ENCODE measurements at places on chromosomes 7 and 10. TPM values are rescaled to one million over a fixed set of nuclear protein-coding genes. Genes with fewer than 3 reads are reported as not detected.

- no peak for DNase-seq
Observed at GRCh38 chr7:137354961-137355360, 11.4 kb upstream of the PTN start.

DNA sequence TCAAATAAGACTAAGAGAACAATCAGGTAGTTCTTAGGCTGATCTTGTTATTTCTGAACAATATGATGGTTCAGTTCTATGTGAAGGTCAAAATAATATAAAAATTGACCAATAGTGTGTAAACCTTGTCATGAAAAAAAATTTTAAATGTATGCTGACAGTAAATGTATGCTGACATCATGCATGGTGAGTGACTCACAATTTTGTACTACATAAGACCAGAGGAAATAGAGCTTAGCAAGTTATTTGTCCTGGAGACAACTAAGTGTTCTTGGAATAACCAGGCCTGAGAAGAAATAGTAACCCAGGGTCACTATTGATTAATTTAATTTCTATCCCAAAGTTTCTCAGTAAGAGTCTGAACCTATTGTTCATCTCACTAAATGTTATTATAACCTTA is 182.2 kb upstream of the PCDH15 start:
- no peak for DNase-seq

DNA sequence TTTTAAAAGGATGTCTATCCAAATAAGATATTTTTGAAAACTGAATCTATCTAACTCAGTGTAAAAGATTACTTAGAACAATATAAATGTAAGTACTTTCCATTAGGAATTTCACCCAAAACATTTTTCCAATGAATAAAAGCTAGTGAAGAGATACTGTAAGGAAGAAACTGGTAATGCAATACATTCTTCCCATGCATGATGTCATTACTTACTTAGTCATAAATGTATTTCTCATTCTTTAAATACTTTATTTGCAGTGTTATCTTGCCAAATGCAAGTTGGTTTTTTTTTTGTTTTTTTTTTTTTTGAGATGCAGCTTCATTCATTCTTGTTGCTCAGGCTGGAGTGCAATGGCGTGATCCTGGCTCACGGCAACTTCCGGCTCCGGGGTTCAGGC is 265.6 kb downstream of the PHF14 start:
- no peak for DNase-seq

- no peak for DNase-seq
Observed at GRCh38 chr10:12484002-12484918, 134.9 kb downstream of the CAMK1D start.

Gene SH2B2
- 0.69 TPM for polyA plus RNA-seq

Measured in endothelial cell of umbilical vein (primary cell).